ENCODE measurements at places on chromosomes 2 and 18.

DNA sequence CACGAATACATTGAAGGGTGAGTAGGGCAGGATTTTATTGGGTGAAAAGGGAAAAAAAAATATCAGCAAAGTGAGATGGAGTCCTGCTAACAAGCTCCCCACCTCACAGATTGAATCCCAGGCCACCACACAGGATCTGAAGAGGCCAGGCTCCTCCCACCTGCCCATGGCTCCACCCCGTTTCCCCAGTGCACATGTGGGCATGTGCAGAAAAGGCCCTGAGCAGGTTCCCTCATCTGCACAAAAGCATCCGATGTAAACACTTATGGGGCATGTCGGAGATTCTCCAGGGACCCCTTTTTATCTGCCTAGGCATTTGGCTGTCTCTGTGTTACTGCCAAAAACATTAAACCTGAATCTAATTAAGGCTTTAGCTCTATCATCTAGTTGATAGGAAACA, 35.2 kb downstream of the SKA1 start:
- no peak for DNase-seq

DNA sequence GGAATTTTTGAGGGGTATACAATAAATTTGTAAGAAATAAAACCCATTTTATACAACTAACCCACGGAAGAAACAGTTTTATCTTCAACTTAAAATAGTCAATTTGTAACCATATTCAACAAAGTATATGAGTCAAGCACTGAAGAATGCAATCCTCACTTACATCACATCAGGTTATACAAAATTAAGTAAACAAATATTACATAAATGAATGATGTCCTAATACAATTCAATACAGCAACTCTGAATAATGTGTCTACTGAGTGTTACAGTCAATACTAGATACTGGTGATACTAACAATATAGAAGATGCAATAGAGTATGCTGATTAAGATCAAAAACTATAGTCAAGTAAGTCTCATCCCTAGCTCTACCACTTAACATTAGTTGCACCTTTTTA, 58.6 kb downstream of the FANCL start:
- no peak for DNase-seq

DNA sequence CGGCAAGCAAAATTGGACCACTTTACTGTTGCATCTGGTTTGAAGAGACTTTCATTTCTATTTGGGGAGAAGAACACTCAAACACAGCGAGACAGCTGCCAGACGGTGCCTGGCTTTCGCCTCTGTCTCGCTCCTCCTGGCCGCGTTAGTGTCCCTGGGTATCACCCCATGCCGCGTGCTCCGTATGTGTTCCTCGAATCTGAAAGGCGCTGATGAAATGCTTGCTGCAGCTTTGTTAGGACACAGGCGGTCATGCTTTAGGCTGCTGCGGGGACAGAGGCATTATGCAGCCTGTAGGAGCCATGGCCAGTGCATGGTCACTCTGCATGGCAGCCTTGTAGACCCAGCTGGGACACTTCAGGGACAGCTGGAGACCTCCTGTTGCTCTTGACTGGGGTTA, 53.9 kb downstream of the LDLRAD4 start:
- no peak for DNase-seq

DNA sequence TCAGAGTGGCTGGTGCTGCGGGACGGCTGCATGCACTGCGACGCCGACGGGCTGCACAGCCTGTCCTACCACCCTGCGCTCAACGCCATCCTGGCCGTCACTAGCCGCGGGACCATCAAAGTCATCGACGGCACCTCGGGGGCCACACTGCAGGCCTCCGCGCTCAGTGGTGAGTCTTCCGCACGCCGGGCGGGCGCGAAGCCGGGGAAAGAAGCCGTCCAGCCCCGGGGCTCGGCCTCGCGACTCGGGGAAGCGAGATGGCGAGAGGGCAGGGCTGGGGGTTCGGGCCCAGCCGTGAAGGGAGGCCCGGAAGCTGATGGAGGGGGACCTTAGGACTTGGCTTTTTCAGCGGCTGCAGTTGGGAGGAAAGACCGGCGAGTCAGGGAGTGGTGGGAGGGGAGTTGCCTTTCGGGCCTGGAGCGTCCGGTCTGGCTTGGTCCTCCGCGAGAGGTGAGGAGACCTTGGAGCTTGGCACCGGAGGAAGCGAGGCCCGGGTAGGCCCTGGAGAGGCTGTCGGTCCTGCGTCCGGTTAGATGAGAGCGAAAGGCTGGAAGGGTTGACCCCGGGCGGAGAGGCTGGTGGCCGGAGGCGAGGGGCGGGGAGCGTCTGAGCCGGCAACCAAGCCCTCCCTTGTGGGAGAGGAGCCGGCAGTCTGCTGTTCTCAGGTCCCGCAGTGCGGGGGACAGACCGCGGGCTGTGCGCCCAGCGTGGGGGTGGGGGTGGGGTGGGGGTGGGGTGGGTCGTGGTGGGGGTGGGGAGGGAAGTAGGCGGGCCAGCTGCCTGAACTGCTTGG, 691 bp downstream of the BIRC6 start:
- no peak for DNase-seq

GRCh38 chr2:191866195-191866594, 19.3 kb upstream of the CAVIN2 start:
- DNase-seq, result no peak

DNA sequence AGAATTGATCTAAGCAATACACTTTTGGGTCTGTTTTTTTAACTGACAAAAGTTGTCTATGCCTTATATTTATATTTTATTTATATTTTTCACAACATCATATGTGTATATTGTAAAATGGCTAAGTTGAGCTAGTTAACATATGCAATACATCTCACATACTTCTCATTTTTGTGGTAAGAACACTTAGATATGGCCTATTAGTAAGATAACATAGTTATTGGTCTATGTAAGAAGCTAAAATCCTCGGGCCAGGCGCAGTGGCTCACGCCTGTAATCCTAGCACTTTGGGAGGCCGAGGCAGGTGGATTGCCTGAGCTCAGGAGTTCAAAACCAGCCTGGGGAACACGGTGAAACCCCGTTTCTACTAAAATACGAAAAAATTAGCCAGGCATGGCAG, 275.6 kb upstream of the ID2 start:
- no peak for DNase-seq

DNA sequence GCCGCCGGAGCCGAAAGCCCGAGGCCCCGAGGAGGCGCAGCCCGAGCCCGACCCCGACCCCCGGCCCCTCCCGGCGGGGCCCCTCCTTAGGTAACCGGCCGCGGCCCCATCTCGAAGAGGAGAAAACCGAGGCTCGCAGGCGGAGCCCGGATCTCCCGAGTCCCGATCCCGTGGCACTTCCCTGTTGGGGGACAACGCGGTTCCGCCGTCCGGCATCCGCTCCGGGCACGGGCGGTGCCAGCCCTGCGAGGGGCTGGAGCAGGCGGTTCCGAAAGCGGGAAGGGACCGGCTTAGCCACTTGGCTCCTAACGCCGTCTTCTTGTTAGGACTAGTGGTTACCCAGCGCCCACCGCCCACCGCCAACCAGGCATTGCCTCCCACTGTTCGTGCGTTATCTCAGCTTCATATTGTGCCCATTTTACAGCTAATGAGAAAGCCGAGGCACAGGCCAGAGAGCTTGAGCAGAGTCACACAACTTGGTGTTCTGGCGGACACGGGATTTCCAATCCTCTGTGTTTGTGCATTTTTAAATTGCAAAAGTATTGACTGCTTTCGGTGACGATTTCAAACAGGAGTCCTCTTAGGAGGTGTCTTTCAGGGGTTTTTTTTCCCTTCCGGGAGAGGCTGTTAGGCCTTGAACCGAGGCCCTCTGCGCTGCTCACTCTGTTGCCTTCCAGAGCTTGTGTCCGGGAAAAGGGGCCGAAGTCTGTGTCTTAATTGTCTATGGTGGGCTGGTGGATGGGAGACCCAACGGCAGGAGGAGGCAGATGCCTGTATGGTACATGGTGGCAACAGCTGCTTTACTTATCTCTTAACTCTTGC, 562 bp downstream of the CENPA start:
- DNase-seq, result no peak

DNA sequence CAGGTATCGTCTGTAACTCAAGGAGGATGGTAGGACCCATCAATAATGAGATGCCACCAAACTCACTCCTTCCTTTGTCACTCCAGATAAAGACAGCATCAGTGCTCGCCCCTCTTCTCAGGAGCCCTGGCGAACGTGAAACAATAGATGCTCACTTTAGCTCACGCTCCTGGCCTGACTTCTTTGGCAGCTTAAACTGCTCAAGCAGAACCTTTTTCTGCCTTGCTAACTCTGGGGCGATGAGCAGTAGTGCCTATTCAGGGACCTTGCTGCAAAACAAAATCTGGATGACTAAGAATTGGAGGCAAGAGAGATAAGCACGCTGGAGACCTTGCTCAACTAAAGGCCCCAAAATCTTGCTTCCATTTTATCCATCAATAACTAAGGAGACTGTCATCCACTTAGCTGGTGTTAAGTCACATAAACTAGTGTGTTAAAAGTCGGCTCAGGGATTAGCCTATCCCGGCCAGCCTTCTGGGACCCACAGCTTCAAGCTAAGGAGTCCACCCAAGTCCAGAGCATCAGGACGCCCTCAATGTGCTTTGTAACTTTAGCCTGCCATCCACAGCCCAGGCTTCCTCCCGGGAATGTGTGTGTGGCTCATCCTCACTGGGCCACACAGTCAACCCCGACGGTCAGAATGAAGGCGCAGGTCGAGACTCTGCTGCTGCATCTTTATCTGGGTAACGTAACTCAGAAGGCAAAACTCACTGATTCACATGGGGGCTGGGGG, 38.9 kb downstream of the ZNF516 start:
- no peak for DNase-seq

DNA sequence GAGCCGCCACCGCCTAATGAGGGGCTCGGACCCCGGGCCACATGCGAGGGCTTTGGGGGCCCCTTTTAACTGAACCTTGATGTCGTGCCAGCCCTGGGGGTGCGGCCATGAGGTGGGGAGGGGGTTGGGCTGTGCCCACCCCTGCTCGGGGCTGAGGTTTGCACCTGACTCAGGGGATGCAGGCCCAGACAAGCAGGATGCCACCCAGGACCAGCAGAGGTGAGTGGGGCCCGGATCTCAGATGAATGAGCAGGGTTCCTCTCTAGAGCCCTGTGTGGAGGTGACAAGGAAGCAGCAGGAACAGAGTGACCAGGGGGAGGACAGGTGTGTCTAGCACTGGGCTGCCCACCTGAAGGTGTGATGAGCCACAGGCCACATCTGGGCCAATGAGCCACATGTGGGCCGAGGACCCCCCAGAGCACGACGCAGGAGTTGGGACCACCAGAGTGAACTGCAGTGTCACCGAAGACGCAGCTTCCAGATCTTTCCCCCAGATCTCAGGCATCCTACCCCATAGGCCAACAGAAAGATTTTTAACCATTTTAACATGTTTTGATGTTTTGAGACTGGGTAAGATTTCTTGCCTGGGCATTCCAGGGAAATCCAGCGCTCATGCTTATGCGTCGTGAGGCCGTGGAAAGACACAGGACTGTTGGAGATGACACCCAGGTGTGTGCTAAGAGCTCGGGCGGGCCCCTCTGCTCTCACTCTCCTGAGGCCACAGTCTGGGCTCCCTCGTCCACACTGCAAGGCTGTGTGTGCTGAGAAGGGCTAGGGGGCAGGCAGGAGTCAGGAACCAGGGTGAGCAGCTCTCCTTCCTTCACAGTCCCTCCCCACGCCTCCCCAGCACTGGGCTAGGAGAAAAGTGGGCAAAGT, 73.6 kb downstream of the DDX1 start:
- no peak for DNase-seq

DNA sequence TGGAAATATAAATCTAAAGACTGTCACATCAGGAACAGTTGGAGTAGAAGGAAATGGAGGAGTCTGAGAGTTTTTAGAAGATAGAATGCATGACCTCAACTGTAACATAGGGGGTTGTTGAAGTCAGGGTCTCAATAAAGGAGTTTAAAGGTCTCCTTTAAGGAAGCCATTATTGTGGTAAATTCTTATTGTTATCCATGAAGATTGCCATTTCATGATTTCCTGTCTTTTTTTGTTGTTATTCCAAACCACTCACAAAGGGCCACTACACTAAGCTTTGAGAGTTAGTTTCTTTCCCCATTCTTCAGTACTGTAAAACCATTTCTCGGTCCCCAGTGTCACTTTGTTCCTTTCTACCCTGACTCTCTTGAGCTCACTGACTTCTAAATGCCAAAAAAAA, 134.0 kb downstream of the DTNA start:
- DNase-seq, result no peak

- peak; percentile 26 for DNase-seq
These were observed 85.6 kb downstream of the CD8B2 start for GRCh38 chr2:106572541-106573450.

- no peak for DNase-seq
These were observed 235.0 kb downstream of the KLHL29 start for GRCh38 chr2:23619941-23620340.

- DNase-seq, result no peak
These were observed 206.3 kb downstream of the RAD51AP2 start for GRCh38 chr2:17311771-17312511.

- DNase-seq, result peak; percentile 46
These were observed 339 bp downstream of the ACAA2 start for GRCh38 chr18:49813069-49813318.

DNA sequence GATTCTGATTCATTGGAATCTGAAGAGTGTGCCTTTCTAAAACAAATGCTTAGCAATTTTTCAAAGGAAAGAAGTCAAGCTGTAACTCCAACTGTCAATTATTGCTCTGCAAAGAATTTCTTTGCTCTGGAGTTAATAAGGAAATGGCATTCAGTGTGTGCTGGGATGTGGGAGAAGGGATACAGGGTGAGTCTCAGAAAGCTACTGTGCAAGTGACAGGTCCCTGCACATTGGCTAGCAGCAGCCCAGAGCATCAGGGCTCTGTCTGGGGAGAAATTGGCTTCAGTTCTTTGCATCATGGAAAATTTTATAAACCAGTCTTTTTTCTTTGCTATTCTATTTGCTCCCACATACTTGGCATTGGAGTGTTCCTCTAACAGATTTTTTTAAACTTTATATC, 1.1 kb upstream of the SYT4 start:
- peak; percentile 74 for DNase-seq

- no peak for DNase-seq
These were observed 43.9 kb downstream of the WDR75 start for GRCh38 chr2:189485146-189485545.

DNA sequence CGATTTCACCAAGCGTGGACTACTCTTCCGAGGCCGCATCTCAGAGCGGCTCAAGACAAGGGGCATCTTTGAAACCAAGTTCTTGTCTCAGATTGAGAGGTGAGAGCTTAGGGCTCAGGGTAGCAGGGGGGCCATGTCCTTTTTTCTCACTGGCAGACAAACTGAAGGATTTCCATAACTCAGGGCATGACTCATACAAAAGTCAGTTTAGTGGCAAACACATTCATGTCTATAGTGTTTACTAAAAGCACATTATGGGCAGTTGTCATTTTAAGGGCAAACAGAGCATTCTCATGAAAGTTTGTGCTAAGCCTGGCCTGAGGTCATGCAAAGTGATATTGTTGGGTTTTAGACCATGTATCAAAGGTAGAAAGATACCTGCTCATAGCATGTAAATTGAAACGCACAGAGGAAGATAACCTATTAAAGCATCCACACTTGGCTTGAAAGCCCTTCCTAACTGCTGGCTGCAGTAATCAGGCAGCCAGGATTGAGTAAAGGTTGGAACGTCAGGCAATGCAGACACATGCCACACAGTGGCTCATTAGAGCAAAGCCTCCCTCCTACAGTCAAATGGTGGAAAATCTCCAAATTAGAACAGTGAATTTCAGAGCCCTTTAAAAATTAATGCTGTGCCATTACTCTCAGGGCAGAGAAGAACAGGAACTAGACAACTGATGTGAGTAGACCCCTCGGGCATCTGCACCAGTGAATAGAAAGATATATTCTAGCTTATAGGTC, 54.2 kb downstream of the HK2 start:
- DNase-seq, result no peak

GRCh38 chr2:71298914-71299313, 32.7 kb upstream of the ZNF638 start:
- no peak for DNase-seq

GRCh38 chr2:27240406-27240805, 22.4 kb downstream of the SLC30A3 start:
- no peak for DNase-seq

Data from posterior cingulate gyrus (tissue), 11 donors.